CD4-positive, alpha-beta T cell (primary cell): ENCODE measurements at places on chromosomes 4 and X.

DNA sequence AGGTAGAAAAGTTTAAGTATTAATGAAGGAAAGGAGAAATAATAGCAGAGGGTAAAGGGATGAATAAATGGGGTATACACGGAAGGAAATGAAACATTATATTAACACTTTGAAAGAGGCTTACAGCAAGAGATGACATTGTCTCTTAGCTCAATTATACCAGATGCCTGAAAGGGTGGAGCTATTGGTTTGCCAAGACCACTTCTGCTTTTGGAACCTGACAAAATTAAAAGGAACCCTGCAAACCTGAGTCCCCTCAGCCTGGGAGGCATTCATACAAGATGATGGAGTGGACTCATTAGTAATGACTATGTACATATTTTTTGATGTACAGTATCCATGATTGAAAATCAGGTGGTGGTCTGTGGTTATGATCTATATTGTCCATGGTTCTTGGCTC is 45.1 kb upstream of the HPF1 start:
- no peak for DNase-seq

DNA sequence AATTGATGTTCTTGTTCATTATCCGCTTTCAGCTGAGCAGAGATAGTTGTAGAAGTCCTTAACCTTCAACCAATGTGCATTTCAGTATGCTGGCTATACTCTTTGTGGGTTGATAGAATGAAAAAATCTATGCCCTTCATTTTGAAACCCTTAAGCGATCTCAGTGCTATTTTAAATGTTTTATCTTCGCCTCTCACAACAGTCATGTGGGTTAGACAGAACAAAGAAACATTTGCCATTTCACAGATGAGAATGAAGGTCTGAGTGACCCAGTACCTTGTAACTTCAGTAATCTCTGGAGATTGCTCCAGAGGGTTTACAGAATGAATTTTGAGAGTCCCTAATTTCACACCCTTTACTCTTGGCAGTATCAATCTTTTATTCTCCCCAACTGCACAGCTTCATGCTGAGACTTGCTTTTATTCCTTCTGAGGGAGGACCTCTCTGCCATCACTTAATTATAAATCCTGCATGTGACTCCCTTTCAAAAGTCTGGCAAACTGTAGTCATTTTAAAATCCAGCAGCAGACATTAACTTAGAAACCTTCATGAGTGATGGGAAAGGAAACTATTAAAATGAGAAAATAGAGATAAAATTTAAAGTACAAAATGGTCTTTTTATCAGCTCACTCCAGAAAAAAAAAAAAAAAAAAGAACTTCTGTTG is 921.5 kb downstream of the RAB28 start:
- no peak for DNase-seq

GRCh38 chr4:151862766-151863165 is 102.0 kb upstream of the GATB start:
- DNase-seq, result no peak

- DNase-seq, result no peak
Observed at GRCh38 chr4:85696661-85697060, 221.7 kb downstream of the ARHGAP24 start.

GRCh38 chr4:11341337-11342043 is 87.2 kb downstream of the HS3ST1 start:
- DNase-seq, result no peak

- DNase-seq, result no peak
Observed at GRCh38 chrX:27222661-27223060, 240.5 kb downstream of the PPP4R3C start.

DNA sequence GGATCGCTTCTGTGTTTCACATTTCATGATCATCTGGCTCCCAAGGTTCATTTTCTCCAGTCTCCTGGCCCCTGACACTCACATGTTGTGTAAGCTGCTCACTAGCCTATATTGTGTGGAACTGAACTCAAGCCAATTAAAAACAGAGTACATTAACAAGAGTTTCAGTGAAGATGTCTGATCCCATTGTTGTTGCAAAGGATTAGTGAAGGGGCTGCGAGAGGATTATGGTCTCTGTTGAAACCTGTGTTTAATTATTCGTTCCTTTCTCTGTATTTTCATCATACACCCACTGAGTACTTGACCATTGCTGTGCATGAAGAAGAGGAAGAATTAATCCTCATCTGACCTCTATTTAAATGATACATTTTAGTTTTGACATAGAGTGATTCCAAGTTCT is 54.7 kb downstream of the AFF2 start:
- DNase-seq, result no peak

DNA sequence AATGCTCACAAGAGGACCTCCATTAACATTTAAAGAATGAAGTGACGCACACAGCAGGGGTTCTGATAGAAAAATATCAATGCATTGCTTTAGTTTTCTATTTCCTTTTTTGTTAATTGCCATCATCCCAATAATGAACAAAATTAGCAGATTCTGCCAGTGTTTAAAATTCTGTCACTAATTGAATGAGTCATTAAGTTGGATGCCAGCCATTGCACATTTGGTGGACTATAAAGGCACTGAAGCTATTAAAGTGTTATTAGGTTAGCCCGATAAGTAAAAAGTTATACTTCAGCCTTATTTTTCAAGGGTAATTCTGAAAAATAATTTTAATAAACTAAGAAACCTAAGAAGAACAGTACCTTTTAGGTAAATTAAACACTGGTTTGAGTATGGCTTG is 53.1 kb downstream of the MAP3K15 start:
- no peak for DNase-seq
